ENCODE measurements at places on chromosomes 11 and 22. TPM values are rescaled to one million over a fixed set of nuclear protein-coding genes. Genes with fewer than 3 reads are reported as not detected.

Gene GLB1L2
- total RNA-seq = 0.91 TPM

Gene ASPHD2
- 2.6 TPM for total RNA-seq

Gene LRRC32
- 13.5 TPM for total RNA-seq

Gene BTG4
- not detected for total RNA-seq

Gene CFAP300
- total RNA-seq = 11.0 TPM

Gene PLAAT5
- 0.39 TPM for total RNA-seq

Gene ABCG4
- 0.22 TPM for total RNA-seq

Gene RIC3
- total RNA-seq = 1.6 TPM

Gene TMEM218
- total RNA-seq = 21.3 TPM

Gene SLC25A18
- not detected for total RNA-seq

Gene GSTT2B
- 1.7 TPM for total RNA-seq

Gene TKFC
- total RNA-seq = 27.8 TPM

Gene LIN7C
- total RNA-seq = 89.2 TPM

Gene ACRV1
- 0.11 TPM for total RNA-seq

Gene P4HA3
- total RNA-seq = 5.6 TPM

Gene MGAT3
- total RNA-seq = 0.13 TPM

Gene JAML
- not detected for total RNA-seq

Gene SH3BP1
- total RNA-seq = 1.6 TPM

Gene PVALB
- total RNA-seq = not detected

Gene CARD10
- total RNA-seq = 13.1 TPM

Gene TSGA10IP
- total RNA-seq = not detected

Gene SLC6A5
- total RNA-seq = not detected

Gene PPP2R1B
- 40.2 TPM for total RNA-seq

Gene C22orf31
- not detected for total RNA-seq

Gene MS4A7
- total RNA-seq = not detected

Gene SLC29A2
- total RNA-seq = 0.11 TPM

Gene BIK
- not detected for total RNA-seq

Gene C11orf21
- total RNA-seq = 0.43 TPM

Gene MUC6
- total RNA-seq = not detected

Gene MMP10
- total RNA-seq = 0.54 TPM

Gene CDCA5
- total RNA-seq = 5.4 TPM

Gene RAG1
- total RNA-seq = 0.86 TPM

Gene PANX2
- 0.11 TPM for total RNA-seq

Gene TTC9C
- 37.4 TPM for total RNA-seq

Gene SYT7
- 4.3 TPM for total RNA-seq

Gene FOLR1
- total RNA-seq = not detected

Gene FAT3
- 13.9 TPM for total RNA-seq

Gene XKR3
- total RNA-seq = not detected

Gene SCARF2
- 19.0 TPM for total RNA-seq

Gene KCNK4
- 0.11 TPM for total RNA-seq

Gene GNAZ
- 4.3 TPM for total RNA-seq

Gene RASL10A
- not detected for total RNA-seq

Gene NPAS4
- total RNA-seq = not detected

Gene KLHL35
- 2.7 TPM for total RNA-seq

Gene C22orf15
- total RNA-seq = 1.9 TPM

Gene OR51B4
- not detected for total RNA-seq

Gene POU2AF2
- total RNA-seq = not detected

Gene GRIK4
- 0.13 TPM for total RNA-seq

Gene RIMBP3B
- total RNA-seq = 0.22 TPM

Gene CD3G
- total RNA-seq = not detected

Gene SLC22A8
- total RNA-seq = not detected

Gene SLC17A6
- total RNA-seq = not detected

Gene MMP27
- not detected for total RNA-seq

Gene ST13
- 210 TPM for total RNA-seq

Gene POTEH
- total RNA-seq = not detected

Gene SSTR3
- total RNA-seq = not detected

Gene C11orf54
- total RNA-seq = 40.1 TPM

Gene ARHGAP8
- total RNA-seq = 2.0 TPM

Gene OR51E2
- total RNA-seq = not detected

Gene ZNF215
- total RNA-seq = 3.9 TPM

All from articular chondrocyte of knee joint (primary cell).